ENCODE measurements at places on chromosomes 3 and 15.

DNA sequence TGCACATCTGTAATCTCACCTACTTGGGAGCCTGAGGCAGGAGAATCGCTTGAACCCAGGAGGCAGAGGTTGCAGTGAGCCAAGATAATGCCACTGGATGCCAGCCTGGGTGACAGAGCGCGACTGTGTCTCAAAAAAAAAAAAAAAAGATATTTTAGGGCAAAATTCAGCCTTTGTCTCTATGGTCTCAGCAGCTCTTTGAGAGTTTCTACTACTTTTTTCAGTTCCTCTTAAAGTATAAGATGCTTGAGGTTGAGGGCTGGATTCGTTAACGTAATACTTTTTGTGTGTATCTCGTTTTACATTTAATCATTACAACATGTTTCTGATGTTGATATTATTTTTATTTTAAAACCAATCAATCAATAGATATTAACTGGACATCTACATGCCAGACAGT lies 381.2 kb upstream of the TBL1XR1 start:
- no peak for DNase-seq

DNA sequence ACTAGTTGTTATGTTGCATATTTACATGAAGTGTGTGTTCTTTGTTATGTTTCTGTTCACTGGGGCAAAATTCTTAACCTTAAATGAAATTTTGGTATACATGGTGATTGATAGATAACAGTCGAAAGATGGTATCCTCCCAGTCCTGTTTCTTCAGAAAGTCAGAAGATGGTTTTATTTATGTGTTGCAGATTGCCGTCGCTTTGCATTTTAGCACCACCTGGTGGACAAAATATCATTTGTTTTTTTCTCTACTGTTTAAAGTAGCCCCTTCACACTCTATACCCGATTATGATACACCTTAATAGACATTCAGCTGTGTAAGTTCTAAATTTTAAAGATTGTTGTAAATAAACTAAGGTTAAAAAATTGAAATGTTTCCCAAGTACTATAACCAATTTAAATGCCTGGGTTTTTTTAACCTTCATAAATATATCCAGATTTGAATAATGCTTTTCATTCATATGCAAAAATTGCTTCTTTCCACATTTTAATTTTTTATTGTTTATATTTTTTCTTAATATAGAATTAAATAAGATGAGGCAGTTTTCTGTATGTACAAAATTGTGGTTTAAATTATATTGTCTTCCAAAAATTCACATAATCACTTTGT lies 152.2 kb downstream of the ALCAM start:
- DNase-seq = peak; percentile 51

DNA sequence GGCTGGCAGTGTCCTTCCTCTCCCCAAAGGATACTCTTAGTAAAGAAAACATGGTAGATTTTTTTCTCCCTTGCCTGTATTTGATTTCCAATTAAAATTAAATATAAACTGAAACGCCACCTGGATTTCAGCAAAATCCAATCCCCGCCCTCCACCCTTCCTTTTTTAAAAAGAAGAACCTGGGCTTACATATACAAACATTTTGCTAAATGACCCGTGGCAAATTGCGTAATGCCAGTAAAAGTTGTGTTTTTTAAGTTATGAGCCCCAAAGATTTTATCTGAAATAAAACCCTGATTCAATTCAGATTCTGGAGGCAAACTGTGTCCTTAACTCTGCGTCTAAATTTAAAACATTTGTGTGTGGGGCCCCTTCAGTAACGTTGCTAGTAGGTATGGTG lies 403.0 kb downstream of the FOXP1 start:
- no peak for DNase-seq

- DNase-seq = no peak
These were observed 102.6 kb downstream of the GMPS start for GRCh38 chr3:155972885-155973584.

- DNase-seq = no peak
These were observed 667.4 kb downstream of the ROBO2 start for GRCh38 chr3:77707281-77707680.

GRCh38 chr3:184496933-184497332 lies 64.7 kb upstream of the EPHB3 start:
- no peak for DNase-seq

- peak; percentile 17 for DNase-seq
These were observed 351.2 kb downstream of the RAP2B start for GRCh38 chr3:153513236-153513635.

DNA sequence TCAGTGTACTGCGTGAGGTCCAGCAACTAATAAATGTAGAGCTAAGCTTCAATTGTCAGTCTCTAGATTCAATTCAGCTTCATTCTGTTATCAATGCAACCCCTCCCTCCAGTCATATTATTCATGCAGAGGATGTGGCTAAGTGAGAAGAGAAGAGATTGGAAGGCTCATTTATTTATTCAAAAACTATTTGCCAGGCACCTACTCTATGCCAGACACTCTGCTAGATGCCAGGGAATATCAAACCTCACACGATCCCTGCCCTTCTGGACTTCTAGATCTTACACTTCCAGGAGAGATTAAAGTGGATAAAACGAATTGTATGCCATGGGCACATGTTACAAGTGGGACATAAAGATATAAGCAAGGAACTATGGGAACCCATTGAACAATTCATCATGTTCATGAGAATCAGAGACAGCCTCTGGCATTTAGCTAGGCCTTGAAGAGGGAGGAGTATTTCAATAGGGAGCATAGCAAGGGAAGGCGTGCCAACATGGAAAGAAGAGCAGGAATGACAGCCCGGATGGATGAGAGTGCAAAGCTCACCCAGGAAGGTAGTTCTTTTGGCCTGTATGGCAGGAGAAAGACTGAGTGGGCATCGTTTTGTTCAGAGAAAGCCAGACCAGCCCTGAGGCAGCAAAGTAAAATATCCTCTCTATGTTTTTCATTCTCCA lies 75.4 kb downstream of the FGF12 start:
- no peak for DNase-seq

GRCh38 chr3:49454898-49455681 lies 15.0 kb upstream of the DAG1 start:
- DNase-seq = no peak

DNA sequence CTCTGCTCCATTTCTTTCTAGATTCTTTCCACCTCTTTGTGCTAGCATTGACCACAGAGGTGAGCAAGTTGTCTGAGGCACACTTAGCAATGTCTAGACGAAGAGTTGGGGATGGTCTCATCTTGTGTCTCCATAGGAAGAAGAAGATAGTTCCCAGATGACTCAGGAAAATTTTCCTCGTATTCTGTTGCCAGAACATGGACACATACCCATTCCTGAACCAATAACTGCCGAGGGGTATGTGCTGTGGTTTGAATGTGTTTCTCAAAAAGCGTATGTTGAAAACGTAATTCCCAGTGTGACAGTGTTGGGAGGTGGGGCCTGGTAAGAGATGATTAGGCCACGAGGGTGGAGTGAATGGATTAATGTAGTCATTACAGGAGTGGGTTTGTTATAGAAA lies 107.5 kb upstream of the GALNT15 start:
- no peak for DNase-seq

DNA sequence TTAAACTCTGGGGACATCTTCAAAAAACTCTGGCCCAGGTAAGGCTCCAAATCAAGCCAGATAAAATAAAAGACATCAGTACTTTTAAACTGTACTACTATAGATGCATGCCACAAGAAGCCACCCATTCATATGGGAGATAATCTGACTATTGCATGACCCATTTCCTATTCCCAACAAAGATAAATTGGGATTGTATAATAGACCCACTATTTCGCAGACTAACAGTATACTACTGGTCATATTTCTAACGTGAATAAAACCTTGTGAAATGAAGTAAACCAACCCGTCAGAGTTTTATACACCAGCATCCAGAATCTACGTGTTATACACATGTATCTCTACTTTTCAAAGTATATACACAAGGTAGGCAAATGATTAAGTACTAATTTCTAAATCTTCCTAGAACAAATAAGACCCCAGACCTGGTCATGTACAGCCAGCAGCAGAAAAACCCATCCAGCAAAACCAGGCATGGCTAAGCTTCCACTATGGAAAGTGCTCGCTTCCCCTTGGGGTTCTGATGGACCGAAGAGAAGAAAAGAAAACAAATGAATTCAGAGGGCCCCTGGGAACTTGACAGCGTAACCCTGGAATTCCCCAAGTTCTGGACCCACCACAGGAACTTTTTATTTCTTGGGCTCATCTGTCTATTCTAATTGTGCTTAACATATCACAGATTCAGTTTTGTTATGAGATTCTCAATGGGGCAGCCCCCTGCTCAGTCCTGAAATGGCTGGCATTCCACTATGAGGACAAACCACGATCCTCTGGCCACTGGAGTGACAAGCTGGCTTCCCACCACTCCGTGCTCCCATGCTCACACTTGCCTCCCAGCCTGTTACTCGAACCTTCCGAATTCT lies 69.1 kb downstream of the MB21D2 start:
- no peak for DNase-seq

DNA sequence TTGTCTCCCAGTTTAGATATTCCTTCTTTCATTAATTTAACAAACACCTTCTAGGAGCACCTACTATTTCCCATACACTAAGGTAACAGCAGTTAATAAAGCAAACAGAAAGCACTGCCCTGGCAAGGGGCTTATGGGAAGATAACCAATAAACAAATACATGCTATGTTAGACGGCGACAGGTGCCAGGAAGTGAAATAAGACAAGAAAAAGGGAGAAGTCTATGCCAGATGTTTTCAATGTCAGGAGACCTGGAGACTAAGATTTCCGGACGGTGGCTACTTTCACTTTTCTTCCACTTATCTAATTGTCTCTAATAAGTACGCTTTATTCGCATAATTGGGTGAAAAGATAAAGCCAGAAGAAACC lies 32.5 kb upstream of the ZNF445 start:
- DNase-seq = peak; percentile 3

DNA sequence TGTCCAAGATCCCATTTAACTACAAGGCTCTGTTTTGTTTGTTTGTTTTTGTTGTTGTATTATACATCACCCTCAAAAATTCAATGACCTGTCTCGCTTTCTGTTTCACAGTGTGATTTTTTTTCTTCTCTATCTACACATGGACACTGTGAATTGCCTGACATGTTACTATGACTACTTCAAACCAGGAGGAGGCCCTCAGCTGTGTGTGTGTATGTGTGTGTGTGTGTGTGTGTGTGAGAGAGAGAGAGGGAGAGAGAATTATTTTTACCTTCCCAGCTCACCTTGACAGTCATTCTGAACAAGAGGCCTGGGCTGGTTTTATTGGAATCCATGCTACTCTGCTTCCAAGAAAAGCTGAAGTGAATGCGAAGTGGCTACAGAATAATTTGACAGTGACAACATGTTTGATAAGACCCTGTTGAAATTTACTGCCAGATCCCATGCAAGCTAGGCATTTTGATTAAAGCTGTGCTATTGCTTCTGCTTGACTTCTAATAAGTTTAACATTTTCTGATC lies 841.4 kb downstream of the NSUN3 start:
- DNase-seq = no peak

- DNase-seq = no peak
These were observed 25.5 kb downstream of the ABTB1 start for GRCh38 chr3:127698286-127698685.

DNA sequence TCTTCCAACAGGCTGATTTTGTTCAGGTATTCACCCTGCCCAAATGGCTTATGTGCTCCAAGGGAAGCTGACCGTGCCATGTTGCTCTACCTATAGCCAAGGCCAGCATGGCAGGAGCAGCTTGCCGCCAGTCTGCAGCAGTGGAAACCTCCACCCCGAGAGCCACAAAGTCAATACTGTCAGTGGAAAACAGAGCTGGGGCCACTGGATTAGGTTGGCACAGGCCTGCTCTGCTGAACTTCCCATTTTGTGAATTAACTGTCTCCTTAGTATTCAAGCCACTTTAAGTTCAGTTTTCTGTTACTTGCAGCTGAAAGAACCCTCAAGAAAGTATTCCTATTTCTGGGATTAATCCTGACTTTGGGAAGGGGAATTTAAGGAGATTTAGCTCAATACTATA lies 63.8 kb upstream of the XCR1 start:
- no peak for DNase-seq

GRCh38 chr3:48555949-48556795 lies 431 bp downstream of the PFKFB4 start:
- no peak for DNase-seq

DNA sequence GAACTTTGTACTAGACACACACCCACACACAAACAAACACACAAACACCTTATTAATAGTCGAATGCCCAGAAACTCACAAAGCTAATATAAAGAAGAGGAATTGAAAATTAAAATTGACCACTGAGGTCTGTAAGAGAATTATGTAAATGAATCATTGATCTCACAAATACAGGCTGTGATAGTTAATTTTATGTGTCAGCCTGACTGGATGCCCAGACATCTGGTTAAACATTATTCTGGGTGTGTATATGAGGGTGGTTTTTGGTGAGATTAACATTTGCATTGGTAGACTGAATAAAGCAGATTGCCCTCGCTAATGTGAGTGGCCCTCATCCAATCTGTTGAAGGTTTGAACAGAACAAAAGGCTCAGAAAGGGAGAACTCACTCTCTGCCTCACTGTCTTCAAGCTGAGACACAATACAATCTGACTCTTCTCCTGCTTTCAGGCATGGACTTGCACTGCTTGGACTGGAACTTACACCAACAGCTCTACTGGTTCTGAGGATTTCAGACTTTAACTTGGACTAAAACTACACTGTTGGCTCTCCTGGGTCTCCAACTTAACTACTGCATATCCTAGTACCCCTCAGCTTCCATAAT lies 199.4 kb upstream of the TTC14 start:
- no peak for DNase-seq

- no peak for DNase-seq
These were observed 123.3 kb downstream of the MYLK start for GRCh38 chr3:123760817-123761216.

- DNase-seq = peak; percentile 12
These were observed 63.2 kb downstream of the AKAP13 start for GRCh38 chr15:85443593-85444087.

DNA sequence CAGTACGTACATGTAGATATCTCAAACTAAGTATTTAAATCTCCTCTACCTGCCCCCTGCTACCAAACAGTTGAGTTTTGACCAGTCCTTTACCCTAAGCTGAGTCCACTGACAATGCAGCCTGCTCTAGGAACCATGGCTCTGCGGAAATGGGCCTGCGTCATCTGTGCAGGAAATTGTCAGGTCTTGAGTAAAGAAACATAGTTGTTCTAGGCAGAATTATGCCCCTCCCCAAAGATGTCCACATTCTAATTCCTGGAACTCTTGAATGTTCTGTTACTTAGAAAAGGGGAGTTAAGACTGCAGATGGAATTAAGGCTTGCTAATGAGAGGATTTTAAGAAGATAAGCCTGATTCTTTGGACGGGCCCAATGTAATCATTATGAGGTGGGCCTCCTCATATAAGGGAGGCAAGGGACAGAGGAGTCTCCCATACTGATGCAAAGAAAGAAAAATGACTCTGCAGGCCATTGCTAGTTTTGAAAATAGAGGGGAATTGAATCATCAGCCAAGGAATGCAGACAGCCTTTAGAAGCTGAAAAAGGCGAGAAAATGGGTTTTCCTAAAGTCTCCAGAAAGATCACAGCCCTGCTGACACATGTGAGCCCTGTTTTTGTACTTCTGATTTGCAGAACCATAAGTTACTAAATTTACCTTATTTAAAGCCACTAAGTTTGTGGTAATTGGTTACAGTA lies 5.5 kb upstream of the VGLL3 start:
- DNase-seq = no peak

- DNase-seq = peak; percentile 41
These were observed 13.3 kb upstream of the TMF1 start for GRCh38 chr3:69065318-69065964.

GRCh38 chr15:41583795-41584194 lies 24.8 kb downstream of the TYRO3 start:
- DNase-seq = no peak

- DNase-seq = no peak
These were observed 44.2 kb upstream of the OSTN start for GRCh38 chr3:191154827-191155226.
